Spleen (tissue), 13 donors: ENCODE measurements at places on chromosomes 2 and 18.

GRCh38 chr2:212745359-212745758, 206.8 kb upstream of the ERBB4 start:
- no peak for DNase-seq

GRCh38 chr2:113218283-113219091, 44.7 kb downstream of the PSD4 start:
- no peak for DNase-seq

- no peak for DNase-seq
Measured at GRCh38 chr2:241555711-241556110, 2.8 kb upstream of the BOK start.

DNA sequence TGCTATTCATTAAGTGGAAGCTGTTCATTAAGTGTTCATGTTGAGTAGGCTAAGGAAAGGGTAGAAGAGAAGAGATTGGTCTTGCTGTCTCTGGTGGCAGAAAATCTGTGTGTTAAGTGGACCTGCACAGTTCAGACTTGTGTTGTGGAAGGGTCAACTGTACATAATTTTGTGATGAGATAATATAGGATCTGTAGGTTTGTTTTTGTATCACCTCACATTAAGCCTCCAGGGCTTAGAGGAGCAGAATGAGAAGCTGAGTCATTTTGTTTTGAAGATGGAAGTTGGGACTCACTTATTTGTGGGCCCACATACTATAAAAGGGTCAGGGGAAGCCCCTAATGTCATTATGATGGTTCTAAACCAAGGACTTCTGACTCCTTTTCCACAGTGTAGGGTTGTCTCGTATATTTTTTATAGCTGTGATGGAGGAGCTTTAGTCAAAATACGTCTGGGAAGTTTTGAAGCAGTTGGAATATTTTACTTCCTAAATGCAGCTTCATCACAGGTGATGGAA, 18.2 kb downstream of the PMS1 start:
- DNase-seq = no peak

- DNase-seq = no peak
Measured at GRCh38 chr2:185201063-185201462, 537.5 kb upstream of the FSIP2 start.

- DNase-seq = no peak
Measured at GRCh38 chr2:16493788-16494187, 171.8 kb downstream of the CYRIA start.

- DNase-seq = peak; percentile 59
Measured at GRCh38 chr2:74462786-74463105, 2.4 kb downstream of the MOGS start.
